ENCODE measurements at places on chromosomes 7 and 10. TPM values are rescaled to one million over a fixed set of nuclear protein-coding genes. Genes with fewer than 3 reads are reported as not detected.
A peak's percentile ranks its signal among the peaks of the same experiment; 100 is the strongest.

- no peak for DNase-seq
These were observed 31.2 kb downstream of the CXCL12 start for GRCh38 chr10:44353721-44354120.

NFE2L3 gene
- total RNA-seq: 37.9 TPM

- no peak for DNase-seq
These were observed 143.1 kb upstream of the STK17A start for GRCh38 chr7:43439631-43440401.

- no peak for DNase-seq
These were observed 2.2 kb downstream of the MAP3K8 start for GRCh38 chr10:30436191-30436611.

DNA sequence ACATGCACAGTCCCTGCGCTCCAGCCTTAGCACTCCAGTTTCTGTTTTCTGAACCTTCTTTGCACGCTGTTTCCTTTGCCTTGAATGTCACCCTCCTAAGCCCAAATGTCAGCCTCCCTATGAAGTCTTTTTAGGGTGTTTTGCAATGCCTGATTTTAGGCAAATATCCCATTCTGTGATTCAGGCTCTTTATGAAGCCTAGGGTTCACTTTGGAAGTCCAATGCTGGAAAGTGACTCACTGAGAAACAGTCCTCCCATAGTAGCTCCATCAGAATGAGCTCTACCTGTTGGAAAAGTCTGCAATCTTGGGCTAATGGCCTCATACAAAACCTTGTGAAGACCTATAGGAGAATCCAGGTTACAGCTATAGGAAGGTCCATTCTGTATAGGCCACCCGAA lies 5.3 kb downstream of the LAMB4 start:
- DNase-seq: no peak

HOXA11 gene
- not detected for total RNA-seq

GRCh38 chr7:134548877-134549276 lies at the start of gene AKR1B15:
Gene AKR1B15, plus strand, starts transcription at chr7:134549110. Its CDS starts 15,510 bp downstream, at chr7:134564620.
- peak; percentile 43 for DNase-seq

Measured in lower leg skin (tissue), 4 donors.